ENCODE measurements at places on chromosomes 16 and 17.

GRCh38 chr17:46818929-46819859, 702 bp upstream of the WNT3 start:
- no peak for DNase-seq

GRCh38 chr17:7445619-7445968, 733 bp downstream of the CHRNB1 start:
- no peak for DNase-seq

DNA sequence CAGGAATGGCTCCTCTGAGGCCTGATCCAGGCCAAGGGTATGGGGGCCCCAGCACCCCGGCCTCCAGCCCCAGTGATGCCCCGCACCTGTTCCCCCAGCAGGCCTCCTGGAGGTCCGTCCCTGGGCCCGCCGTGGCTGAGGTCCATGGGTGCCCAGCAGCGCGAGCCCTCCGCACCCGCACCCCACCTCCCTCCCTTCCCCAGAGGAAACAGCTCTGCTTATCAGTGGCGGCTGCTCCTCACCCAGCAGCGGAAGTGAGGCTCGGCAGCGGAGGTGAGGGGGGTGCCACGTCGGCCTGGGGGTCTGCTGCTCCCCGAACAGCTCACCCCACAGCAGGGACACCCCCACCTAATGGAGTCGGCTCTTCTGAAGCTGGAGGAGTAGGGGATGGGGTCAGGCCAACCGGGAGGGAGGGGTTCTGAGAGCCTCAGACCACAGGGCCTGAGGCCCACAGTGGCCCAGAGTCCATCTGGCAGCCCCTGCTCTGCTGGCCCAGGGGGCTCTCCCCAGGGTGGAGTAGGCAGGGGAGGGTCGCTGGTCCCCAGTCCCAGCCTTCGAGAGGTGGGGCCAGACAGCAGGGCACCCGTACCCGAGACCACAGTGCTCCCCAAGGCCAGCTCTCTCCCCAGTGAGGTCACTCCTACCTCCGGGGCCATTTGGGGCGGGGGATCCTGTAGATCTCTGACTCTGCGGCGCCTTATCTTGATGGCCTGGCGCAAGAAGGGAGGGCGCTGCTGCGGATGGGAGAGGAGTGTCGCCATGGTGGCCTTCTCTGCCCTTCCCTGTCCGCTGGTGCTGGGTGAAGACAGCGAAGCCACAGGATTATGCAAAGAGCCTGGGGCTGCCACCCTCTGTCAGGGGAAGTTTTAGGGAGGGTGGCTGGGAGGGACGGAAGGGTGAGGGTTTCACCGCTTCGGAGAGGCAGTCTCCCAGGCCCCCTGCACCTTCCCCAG, at the start of gene UNC13D:
TSS of gene UNC13D (minus strand) at position 828 of the 953 bp plus-strand sequence. CDS start at position 761, 67 bp downstream.
- DNase-seq, result no peak

- DNase-seq, result no peak
Observed at GRCh38 chr17:79500745-79501618, 109.9 kb downstream of the RBFOX3 start.

GRCh38 chr17:46978489-46979146, 435 bp downstream of the RPRML start:
- DNase-seq, result no peak

GRCh38 chr17:58351182-58351581, 819 bp downstream of the SUPT4H1 start:
- no peak for DNase-seq

- DNase-seq, result no peak
Observed at GRCh38 chr17:67570797-67571196, 146.9 kb upstream of the NOL11 start.

- no peak for DNase-seq
Observed at GRCh38 chr16:4239682-4240175, 2.2 kb downstream of the SRL start.

- DNase-seq, result no peak
Observed at GRCh38 chr16:50059669-50060068, 6.1 kb upstream of the HEATR3 start.
